ENCODE measurements at places on chromosomes 16 and 17.

DNA sequence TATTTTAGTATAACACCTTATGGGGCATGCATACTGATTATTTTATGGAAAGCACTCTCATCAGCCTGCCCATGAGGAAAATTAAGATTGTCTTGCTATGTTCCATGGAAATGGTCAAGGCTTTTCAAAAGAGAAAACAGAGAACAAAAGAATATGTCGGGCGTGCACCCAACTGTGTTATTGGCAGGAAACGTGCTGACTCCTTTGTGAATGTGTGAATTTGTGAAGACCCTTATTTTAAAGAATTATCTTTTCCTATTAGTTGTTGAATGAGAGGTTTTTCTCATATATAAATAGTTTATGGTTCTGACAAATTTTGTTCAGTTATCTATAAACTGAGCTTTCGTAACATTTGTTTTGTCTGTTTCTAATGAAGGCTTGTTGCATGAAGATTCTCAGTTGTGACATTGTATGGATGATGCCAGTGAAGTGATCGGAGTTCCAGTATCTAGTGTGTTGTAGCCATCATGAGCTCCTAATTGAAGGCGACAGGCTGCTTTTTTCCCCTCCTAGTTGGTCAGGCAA is 180.0 kb downstream of the BCAS3 start:
- DNase-seq: no peak

DNA sequence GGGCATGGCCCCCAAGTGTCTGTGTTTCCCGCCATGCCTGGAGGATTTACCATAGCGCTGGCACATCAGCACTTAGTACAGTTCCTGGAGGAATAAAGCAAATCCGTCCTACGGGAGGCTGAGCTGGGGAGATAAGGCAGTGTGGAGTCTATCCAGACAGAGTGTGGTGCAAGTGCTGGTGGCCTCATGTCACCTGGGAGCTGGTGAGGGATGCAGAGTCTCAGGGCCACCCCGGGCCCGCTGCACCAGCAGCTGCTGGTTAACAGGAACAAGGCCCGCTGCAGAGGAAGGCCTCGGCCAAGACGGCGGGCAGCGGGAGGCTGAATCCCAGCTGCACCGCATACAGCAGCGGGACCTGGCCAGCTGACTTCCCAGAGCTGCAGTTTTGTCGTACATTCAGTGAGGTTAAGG is 57.3 kb upstream of the CDC42EP4 start:
- DNase-seq: no peak

DNA sequence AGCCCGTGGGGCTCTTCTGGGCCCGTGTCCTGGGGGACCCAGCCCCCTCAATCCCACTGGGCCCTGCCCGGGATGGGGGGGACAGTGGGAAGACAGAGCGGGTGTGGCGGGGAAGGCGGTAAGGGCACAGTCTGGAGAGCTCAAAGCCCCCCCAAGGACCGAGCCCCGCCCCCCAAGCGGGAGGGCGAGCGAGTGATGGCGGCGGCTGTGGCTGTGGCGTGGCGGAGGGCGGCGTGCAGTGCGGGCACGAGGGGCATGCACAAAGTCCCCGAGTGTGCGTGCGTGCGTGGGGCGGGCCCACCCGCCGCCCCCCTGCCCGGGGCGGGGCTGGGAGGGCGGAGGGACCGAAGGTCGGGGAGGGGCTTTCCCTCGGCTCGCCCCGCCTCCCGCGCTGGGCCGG is 3.6 kb upstream of the WDR24 start:
- DNase-seq: no peak

GRCh38 chr17:79811868-79812352 is 15.0 kb upstream of the CBX8 start:
- DNase-seq: no peak

- no peak for DNase-seq
These were observed 3.5 kb downstream of the CANT1 start for GRCh38 chr17:79006046-79006445.

DNA sequence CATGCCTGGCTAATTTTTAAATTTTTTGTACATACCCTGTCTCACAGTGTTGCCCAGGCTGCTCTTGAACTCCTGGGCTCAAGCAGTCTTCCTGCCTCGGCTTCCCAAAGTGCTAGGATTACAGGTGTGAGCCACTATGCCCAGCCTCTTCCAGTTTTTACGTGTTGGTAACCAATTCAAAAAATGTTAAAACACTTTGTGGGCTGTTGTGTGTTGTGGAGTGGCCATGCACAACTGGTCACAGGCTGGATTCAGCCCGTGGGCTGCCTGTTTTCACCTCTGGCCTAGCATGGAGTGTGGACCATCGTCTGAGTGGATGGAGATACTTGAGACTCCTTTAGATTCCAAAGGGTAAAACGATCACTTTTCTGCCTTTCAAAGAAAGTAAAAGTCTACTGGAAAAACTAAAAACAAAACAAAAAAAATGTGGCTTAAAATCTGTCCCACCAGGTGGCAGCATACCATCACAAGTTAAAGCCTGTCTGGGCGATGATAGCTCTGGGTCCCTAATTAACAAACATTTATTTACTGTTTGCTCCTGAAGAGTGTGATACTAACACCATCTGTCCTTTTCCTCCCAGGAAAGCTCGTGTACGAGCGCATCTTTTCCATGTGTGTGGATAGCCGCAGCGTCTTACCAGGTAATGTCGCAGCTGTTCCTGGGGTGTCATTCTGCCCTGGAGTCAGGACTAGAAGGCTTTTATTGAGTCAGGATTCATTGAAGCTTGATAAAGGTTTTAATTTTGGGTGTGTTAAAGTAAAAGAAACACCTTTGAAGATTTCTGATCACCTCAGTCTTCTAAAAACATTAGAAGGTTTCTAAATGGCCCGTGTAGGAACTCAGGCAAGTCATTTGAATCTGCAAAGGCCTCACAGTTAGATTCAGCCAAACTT is 45.8 kb downstream of the VPS35L start:
- DNase-seq: peak; percentile 56

- DNase-seq: no peak
These were observed 20.9 kb downstream of the NLRP1 start for GRCh38 chr17:5563456-5563855.

- no peak for DNase-seq
These were observed 7.2 kb upstream of the HSD11B2 start for GRCh38 chr16:67423611-67424260.

GRCh38 chr16:81779536-81780320 is 637 bp downstream of the PLCG2 start:
- DNase-seq: no peak

DNA sequence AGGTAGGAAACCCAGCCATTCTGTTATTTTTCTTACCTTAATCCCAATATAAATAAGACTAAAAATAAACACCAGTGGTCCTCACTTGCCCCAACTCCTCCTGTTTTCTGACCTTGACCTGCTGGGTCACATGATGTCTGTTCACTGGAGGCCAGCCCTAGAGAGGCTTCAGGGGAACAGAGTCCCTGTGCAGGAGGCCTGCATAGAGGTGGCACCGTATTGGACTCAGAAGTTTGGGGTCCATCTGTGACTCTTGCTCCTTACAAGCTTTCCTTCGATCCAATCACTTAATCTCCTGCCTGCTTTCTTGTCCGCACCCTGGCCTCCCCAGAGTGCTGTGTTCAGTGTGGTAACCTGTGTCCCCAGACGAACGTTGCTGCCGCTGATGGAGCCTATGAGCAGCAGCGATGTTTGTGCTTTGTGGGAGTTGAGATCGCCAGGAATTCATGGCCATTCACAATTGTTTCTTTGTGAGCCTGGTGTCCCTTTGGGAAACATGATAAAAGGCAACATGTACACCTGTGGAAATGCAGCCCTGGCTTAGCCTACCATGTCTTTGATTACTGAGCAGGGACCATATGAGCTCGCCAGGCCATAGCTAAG is 4.7 kb downstream of the IGSF6 start:
- DNase-seq: no peak
